Activated CD4-positive, alpha-beta T cell treated with anti-CD3 and anti-CD28 coated beads for 4 hours (primary cell): ENCODE measurements at places on chromosomes 7 and 10.
A peak's percentile ranks its signal among the peaks of the same experiment; 100 is the strongest.

GRCh38 chr10:23367896-23368595 lies 23.4 kb upstream of the C10orf67 start:
- no peak for DNase-seq

DNA sequence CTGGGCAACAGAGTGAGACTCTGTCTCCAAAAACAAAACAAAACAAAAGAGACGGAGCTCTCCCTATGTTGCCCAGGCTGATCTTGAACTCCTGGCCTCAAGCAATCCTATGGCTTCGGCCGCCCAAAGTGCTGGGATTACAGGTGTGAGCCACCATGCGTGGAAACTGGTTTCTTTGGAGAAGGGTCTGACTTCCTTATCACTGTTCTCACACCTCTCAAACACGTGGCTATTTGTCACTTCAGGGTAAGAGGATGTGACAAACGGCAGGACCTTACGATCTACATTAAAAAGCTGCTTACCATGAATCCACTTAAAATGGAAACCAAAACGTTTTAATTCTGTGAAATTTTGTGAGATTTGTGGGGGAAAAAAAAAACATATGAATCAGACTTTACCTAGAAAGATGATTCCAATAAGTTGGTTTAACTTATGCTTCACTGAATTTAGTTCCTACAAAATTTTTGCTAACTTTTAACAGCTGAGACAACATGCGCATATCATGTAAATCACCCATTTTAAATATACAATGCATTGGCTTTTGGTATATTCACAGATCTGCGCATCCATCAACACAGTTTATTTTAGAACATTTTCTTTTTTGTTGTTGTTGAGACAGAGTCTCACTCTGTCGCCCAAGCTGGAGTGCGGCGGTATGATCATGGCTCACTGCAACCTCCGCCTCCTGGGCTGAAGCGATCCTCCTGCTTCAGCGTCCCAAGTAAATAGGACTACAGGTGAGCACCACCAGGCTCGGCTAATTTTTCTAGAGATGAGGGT lies 18.7 kb upstream of the FOXK1 start:
- no peak for DNase-seq

GRCh38 chr7:111630862-111631261 lies 68.6 kb upstream of the IMMP2L start:
- DNase-seq: no peak

DNA sequence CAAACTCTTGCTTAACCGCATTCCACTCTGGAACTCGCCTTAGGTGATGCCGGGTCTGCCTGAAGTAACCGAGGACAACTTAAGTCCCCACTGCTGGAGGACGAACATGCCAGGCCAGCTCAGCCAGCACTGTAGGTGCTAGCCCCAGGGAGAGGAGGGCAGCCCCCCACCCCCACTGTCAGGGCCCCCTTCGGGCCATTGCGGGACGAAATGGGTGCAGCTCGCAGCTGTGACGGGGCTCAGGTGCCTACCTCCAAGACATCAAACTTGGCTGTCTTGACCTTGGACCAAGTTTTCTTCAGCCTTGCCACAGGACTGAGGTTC lies 60.4 kb downstream of the CSGALNACT2 start:
- no peak for DNase-seq

GRCh38 chr7:192701-193480 lies 520 bp downstream of the FAM20C start:
- no peak for DNase-seq

- DNase-seq: no peak
Observed at GRCh38 chr7:106216517-106216922, 68.3 kb downstream of the NAMPT start.

DNA sequence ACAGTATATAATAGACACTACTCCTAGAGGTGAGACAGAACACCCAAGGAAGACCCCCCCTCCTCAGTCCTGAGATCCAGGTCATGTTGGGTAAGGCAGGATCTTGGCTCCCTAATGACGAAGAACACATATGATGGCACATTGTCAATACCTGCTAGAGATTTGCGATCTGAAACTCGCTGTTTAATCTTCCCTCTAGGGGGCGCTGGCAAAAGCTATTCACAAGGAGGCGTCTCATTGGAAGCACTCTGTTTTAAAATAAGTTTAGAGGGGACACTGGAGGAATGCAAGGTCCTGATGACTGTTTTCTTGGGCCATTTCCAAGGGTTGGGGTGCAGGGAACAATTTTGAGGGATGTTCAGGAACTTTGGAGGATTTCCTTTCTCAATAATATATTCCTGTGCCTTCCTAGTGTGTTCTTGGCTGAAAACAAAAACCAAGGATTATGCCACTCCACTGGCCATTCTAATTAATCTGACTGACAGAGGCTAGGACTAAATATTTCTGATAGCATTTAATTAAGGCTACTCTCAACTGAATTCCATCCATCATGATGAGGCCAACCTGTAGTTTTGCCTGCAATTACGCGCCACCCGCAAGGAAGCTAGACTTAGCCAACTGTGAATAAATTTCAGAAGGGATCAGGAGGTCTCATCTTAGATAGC lies 1013.8 kb upstream of the MBL2 start:
- DNase-seq: no peak

DNA sequence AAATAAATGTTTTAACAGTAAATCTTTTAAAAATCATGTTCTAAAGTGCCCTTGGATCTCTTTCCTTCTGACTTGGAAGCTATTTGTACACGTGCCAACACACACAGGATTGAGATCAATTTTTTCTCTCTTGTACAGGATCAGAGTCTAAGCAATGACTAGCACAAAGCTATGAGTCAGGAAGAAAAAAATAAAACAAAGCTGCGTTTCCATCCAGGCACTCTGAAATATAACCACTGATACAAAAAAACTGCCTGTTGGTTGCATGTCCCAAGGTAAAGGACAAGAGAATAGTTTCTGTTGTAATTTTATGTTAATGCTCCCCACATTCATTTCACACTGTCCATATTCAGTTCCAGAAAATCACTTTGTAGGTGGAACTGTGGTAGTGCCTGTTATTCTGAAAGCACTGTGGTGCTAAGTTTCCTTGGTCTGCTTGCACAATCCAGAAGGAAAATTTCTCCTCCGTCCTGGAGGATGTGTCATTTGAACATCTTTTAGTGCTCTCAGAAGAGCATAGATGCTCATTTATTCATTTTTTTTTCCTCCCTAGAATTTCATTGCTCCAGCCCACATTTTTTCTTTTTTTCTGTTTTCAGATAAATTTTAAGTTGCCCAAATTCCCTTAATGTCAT lies 113.4 kb downstream of the PLXDC2 start:
- DNase-seq: no peak

- no peak for DNase-seq
Observed at GRCh38 chr10:28754930-28755718, 77.8 kb downstream of the BAMBI start.

GRCh38 chr10:128612195-128612594 lies 486.0 kb upstream of the MKI67 start:
- DNase-seq: no peak

GRCh38 chr10:13707156-13707881 lies 120.6 kb downstream of the PRPF18 start:
- peak; percentile 11 for DNase-seq
